ENCODE measurements at places on chromosomes 3 and 15.

DNA sequence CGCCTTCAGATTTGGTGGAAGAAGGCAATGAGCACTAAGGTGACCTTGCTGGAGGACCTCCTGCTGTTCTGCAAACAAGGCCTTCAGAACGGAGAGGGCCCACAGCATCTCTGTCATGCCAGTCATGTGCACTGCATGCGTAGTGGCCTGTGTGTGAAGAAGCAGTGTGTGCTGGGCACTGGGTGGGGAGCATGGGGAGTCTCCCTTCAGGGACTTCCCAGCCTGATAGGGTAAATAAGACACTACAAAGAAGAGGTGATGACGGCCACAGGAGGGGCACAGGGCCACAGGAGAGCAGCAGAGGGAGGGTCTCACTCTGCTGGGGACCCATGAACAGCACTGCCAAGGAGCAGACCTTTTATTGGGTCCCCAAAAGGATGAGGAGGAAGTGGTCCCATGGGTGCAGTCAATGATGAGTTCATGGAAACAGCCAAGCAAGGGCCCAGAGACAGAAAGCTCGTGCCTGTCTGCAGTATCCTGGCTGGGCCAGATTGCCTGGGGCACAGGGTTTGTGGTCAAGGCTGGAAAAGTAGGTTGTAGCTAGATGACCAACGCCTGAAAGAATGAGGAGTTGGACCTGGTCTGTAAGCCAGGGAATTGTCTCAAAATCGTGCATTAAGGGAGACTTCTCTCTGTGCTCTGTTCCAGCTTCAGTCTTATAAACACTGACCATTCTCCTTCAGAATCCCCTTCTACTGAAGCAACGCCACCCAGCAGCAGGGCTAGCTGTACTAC lies 67.8 kb upstream of the SEC61A1 start:
- no peak for DNase-seq

GRCh38 chr3:49165771-49166751 lies at the start of gene CCDC71:
TSS of gene CCDC71 (minus strand) at chr3:49166331. CDS start at chr3:49164208, 2,123 bp downstream.
- DNase-seq, result peak; percentile 76

DNA sequence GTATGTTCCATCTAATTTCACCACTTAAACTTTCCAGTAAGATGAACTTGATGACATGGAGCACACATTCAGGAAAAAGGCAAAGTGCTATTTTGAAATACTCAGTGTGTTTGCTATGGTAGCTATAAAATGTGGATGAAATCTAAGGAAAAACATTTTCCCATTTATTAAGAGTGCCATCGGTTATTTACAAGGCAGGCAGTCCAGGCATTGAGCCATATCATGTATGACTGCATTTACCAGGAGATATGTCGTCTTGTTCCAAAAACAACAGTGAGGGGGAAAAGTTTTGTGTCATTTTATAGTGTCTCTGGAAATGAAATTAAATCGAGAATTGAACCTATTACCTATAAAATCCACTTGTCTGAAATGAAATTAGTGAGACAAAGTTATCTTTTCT lies 13.7 kb downstream of the ANXA2 start:
- DNase-seq, result no peak

GRCh38 chr3:100159331-100160153 lies 45.2 kb upstream of the FILIP1L start:
- no peak for DNase-seq

DNA sequence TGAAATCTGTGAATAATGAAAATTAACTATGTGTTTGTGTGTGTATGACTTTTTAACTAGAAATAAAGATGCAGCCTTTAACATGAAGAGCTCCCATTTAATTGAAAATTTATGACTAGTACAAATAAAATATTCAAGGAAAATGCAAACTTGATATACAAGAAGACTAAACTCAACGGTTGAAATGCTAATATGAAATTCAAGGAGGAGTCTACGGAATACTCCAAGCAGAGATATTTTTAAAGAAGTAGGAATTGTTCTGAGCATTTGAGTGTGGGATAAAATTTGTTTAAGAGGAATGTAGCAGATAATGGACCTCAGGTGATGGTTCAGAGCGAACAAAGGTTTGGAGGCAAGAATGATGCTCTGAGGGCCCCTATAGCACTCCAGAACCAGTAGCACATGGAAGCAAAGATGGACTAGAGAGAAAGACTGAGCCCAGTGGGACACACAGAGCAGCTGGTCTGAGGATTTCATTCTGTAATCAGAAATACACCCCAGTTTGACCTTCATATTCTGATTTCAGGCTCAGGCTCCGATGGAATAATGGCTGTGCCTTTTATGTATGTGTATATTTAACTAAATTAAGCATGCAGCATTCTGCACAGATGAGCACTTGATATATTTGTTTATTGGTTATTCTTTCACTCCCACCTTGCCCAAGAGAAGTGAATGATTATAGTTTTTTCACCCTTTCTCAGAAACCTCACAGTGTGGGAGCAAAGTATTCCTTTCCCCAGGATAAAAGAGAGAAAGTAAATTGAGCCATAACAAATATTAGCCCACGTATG lies 227.1 kb downstream of the ZPLD1 start:
- no peak for DNase-seq

GRCh38 chr15:86701611-86701963 lies 621.9 kb downstream of the AGBL1 start:
- no peak for DNase-seq

DNA sequence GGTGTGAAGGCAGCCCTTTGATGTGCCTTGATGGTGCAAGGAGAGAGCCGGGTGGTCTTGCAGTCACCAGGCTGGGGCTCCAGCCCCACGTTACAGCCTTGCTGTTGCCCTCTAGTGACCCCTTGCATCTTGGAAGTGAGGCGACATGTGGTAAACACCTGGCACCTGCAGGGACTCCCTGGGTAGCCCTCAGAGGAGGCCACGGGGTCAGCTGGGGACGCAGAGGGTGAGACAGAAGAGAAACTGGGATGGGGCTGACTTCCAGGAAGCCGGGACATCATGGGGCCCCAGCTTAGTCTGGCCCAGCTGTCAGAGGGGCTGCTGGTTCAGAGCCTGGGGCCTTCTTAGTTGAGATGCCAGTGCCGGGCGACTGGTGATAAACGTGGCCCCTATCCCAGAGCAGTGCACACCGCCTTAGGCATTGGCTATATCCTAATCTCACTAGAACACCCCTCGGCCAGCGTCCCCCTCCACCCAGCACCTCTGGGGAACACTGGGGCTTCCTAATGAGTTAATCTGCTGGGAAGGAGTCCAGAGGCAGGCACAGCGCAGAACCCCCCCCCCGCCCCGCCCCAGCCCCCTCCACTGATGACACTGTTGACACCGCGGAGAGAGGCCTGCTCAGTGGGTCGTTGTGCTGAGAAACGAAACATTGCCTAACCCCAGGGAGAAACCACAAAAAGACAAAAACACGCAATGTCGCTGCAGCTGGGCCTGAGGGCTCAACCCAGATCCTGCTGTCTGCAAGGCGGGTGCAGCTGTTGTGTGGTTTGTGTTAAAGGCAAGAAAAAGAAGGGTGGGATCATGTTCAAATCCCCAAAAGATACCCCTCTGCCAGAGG lies 60.5 kb upstream of the KLF13 start:
- DNase-seq, result peak; percentile 59

- DNase-seq, result no peak
These were observed 156.2 kb upstream of the NR2E3 start for GRCh38 chr15:71654042-71654719.

DNA sequence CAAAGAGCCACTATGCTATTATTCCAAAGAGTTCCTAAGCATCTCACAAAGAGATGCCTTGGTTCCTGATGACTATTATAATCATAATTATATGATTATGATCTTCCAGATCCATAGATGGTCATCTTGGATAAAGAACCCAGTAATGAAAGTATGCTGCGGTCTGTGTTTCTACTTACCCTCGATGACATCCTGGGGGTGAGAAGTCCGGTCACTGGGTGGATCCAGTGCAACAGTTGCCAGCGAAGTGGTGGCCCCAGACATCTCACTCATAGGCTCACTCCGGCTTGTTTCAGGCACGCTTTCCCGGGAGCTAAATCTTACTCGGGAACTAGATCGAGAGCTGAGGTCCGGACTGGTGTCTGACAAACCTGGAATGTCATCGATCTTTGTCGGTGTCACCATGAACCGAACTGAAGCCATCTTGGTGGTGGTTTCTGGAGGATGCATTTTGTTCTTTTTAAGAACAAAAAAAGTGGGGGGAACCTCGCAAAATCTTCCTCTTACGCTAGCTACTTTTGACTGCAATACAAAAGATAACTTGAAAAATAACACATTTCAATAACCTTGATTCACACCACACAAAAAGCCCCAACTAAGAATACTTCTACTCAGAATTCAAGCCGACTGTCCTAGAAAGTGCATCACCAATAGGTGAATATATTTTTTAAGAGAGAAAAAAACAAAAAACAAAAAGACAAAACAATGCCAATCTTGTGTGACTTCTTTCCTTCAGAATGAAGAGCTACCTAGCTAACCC lies 1.2 kb downstream of the SLC12A6 start:
- DNase-seq, result no peak

DNA sequence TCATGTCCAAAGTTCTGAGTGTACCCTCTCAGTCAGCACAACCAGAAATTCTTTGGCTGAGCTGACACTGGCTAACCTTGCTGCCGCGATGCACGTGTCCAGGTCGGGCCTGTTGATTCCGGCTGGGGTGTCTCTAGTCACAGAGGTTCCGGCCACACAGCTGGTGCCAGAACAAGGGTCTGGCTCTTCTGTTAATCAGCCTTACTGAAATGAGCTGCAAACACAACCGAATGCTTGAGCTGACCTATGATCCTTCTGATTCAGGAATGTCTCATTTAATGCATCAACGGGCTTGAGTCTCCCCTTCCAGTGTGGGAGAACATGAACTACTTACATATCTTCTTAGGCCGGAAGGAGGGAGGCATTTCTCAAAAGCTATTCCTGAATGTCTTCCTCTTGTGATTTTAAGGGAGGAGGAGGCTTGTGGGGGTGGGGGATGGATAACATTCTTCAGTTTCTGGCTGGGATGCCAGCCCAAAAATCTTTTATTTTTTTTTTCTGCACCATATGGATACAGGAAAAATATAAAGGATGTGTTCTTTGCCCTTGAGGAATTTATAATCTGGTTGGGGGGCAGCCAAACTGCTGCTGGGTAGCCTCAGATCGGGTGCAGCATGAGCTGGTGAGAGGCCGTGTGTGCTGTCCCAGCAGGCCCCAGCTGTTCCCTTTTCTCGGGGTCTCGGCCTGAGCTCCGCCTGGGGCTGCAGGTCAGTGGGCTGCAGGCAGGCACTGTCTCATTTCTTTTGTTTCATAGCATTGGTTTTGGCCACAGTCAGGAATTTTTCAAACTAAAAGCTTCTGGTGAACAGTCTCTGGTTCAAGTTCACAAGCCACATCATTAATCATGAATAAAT lies 319.1 kb upstream of the TBL1XR1 start:
- DNase-seq, result no peak

DNA sequence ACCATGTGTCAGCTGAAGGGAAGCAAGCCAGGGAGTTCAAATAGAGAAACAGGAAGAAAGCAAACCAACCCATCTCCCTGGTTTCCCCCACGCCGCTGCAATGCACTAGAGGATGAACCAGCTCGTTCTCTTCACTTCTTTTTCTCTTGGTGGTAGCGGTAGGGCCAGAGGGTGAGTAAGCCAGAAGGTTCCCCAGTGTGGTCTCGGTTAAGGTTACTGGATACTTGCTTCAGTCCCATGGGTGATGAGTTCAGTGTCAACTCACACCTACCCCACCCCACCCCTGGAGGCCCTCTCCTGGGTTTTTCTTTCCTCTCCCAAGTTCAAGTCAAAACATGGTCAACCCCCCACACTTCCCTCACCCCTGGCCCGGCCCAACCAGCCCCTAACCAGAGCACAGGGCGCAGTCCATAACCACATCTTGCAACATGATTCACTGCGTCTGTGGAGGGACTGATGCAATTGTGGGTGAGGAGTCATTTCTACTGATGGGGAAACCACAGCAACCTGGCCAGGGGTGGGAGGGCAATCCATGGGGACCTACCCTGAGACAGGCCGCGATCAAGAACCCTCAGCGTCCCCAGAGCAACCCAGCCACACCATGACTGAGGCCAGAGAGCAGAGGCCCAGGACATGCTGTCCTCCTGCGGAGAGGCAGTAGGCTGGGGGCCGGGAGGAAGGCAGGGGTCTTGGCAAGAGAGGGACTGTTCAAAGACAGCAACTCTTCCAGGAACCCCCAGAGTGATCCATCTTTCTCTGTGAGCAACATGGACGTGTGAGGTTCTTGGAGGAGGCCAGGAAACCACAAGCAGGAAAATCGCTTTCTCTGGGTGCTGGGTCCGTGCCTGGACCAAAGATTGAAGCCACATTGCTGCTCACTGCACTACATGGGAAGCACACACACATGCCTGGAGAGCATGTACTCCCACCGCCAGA lies 276.6 kb downstream of the UACA start:
- peak; percentile 77 for DNase-seq

GRCh38 chr3:172142051-172142863 lies 102.9 kb downstream of the FNDC3B start:
- DNase-seq, result no peak

GRCh38 chr3:52053307-52054304 lies 2.8 kb downstream of the DUSP7 start:
- peak; percentile 65 for DNase-seq

GRCh38 chr15:24848050-24848449 lies 106.7 kb upstream of the SNRPN start:
- DNase-seq, result no peak

DNA sequence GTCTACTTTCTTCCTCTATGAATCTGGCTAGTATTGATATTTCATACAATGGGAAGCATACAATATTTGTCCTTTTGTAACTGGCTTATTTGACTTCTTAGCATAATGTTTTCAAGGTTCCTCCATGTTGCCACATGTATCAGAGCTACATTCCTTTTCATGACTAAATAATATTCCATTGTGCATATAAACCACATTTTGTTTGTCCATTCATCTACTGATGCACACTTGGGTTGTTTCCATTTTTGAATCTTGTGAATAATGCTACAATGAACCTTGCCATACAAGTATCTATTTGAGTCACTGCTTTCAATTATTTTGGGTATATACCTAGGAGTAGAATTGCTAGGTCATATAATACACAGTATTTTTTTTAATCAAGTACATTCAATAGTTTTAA lies 38.0 kb downstream of the OSBPL10 start:
- DNase-seq, result no peak

GRCh38 chr15:89360294-89360971 lies 25.8 kb upstream of the POLG start:
- DNase-seq, result no peak

GRCh38 chr3:46449755-46450552 lies 14.8 kb downstream of the LTF start:
- peak; percentile 8 for DNase-seq

- DNase-seq, result peak; percentile 73
These were observed 14.1 kb upstream of the CXCR6 start for GRCh38 chr3:45929042-45929679.

DNA sequence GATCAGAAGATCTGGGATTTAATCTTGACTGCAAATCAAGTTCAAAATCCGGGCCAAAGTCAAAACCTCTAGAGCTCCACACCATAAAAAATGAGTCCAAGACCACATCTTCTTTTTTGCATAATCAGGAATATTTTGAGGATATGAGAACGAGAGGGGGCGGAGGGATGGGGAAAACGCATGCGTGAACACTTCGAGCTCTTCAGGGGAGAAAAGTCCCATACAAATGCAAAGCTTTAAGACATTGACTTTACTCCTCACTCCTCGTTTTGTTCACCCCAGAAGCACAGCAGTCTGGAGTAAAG lies 68.2 kb downstream of the SUMF1 start:
- no peak for DNase-seq

Measured in activated CD4-positive, alpha-beta T cell treated with anti-CD3 and anti-CD28 coated beads, Interleukin-2, amount 50 U/mL, for 48 hours (primary cell).